ENCODE measurements at places on chromosomes 7 and 10. TPM values are rescaled to one million over a fixed set of nuclear protein-coding genes. Genes with fewer than 3 reads are reported as not detected.

SPDYE2 gene
- not detected for total RNA-seq

MYL7 gene
- total RNA-seq = not detected

ZNF789 gene
- 21.5 TPM for total RNA-seq

TNPO3 gene
- 67.3 TPM for total RNA-seq

GNAI1 gene
- total RNA-seq = 3.6 TPM

DNA sequence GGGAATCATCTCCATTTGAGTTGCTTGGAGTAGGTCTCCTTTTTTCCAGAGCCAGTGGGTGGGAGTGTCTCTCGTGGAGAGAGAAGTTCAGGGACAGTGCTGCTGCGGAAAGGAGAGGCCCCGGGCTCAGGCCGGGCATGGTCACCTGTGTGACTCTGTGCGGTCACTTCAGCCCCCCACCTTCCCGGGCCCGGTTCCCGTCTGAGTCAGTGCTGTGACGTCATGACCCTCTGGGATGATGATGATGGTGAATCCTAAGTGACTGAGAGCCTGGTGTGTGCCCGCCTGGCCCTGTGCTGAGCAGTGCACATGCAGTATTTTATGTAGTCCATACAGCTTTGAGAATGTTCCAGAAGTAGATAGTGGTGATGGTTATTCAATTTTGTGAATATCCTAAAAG, 32.6 kb upstream of the AP5Z1 start:
- DNase-seq = no peak

DNA sequence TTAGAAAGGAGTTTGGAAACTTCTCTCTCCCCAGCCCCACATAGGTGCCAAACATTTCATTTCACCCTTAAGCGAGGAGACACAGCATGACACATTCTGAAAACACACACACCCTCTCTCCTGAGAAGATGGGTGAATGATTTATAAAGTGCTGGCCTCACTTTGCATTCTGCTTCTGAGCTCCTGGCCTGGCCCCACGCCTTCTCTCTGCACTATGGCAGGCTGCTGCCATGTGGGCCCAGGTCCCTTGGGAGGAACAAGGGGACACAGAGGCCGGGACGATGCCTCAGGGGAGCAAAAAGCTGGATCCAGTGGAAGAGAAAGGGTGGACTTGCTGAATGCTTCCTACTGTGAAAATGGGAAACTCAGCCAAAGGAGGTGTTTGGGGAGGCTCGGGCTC, 56.0 kb downstream of the CPXM2 start:
- no peak for DNase-seq

GRCh38 chr7:46123-46829, 146.1 kb upstream of the FAM20C start:
- DNase-seq = no peak

- DNase-seq = no peak
Observed at GRCh38 chr10:58440484-58440883, 55.3 kb downstream of the TFAM start.

DNA sequence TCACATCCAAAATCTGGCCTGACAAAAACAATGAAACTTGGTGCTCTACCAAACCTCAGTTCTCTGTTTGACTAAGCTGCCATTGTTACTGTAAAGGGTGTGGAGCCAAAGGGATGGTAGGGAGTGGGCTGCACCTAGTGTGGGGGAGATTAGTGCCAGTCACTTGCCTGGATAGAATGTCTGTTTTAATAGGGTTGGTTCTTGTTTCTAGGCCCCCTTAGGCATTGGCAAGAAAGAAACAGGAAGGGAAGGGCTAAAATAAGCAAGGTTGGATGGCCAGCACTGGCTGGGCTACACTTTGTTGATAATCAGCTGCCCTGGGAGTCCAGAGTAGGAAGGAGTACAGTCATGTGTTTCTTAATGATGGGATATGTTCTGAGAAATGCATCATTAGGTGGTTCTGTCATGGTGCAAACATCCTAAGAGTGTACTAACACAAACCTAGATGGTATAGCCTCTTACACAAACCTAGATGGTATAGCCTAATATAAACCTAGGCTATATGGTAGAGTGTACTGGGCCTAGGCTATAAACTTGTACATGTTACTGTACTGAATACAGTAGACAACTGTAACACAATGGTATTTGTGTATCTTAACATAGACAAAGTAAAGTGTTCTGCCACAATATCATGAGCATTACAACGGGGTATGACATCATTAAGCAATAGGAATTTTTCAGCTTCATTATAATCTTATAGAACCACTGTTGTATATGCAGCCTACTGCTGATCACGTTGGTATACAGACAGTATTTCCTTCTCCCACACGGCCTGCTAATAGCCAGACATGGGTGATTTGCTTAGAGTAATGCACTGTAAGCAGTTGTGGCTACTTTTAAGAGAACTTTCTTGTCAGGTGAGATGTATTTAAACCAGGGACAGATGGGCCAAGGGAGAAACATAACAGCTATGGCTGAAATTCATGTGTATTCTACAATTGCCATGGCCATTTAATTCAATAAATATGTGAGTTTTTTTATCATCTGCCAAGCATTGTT, 15.4 kb downstream of the BBIP1 start:
- no peak for DNase-seq

DNA sequence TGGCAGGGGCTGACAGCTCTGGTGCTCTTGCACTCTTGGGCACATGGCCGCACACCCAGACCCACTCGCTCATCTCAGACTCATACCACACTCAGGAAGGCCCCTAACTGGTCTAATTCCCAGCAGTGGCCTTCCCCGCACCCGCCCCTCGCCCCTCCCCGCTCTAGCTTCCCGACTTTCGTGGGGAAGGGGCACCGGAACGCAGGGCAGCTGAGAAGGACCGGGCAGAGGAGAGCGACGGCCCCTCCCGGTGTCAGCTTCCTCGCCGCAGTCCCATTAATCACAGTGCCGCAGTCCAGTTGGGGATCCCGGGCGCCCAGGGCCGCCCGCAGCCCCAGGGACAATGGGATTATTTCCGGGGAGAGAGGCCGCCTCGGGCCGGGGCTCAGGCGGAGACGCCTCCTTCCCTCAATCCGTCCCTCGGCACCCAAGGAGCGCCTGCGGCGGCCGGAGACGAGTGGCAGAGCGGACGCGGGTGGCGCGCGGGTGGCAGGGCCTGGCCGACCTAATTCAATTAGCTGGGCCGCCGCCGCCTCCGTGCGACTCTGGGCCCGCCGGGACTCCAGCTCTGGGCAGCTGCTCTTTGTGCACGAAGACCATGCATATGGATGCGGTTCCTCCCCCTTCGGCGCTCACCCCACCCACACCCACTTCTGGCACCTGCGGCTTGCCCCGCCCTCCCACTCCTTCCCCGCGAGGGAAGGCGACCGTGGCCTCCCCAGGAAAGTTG, 7.8 kb upstream of the TLX1 start:
- DNase-seq = no peak

DNA sequence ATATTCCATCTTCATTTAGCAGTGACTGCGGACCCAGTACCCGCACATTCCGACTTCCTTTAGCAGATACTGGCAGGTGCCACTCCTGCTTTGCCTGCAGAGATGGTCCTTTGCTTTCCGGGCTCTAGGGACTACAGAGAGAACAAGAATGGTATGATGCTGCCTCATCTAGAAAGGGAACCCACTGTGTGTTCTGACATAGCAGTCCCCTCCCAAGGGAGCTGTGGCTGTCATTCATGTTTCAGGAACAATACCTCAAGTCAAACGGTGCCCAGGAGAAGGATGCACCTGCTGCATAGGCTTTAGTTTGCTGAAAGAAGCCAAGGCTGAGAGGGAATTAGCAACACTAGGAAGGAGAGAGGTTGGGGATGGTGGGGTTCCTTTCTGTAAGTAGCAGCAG, 15.9 kb upstream of the TMEM72 start:
- no peak for DNase-seq

GRCh38 chr7:107130487-107131220, 38.1 kb upstream of the HBP1 start:
- DNase-seq = no peak

DNA sequence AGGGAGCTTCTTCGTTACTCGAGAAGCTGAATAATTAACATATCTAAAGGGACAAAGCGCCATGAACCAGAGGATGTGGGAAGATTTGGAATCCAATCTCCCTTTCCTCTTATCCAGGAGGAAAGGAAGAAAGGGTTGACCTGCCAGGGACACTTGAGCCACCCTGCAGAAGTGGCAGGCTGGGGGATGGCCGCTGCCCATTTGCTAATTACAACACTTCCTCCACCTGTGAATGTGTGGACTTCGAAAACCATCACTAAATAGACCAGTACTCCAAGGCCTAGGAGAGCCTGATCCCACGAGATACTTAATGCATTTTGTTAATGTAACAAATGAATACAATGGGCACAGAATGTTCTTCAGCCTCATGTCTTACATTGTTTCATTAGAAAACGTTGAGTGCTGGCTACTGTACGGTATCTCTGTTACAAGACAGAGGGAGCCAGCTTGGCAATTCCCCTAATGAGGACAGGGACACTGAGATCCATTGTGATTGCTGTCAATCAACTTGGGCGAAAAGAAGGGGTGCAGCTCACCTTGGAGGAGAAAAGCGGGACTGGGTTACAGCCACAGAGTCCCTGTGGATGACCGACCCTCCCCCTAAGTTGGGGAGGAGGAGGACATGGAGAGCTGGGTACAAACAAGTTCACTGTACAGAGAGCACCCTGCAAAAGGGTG, 59.4 kb downstream of the AOC1 start:
- DNase-seq = no peak

GRCh38 chr7:45888185-45888992, at the start of gene IGFBP1:
TSS of gene IGFBP1 (plus strand) at chr7:45888488. CDS start at chr7:45888653, 165 bp downstream.
- peak; percentile 7 for DNase-seq

- no peak for DNase-seq
Observed at GRCh38 chr10:68870545-68871104, 30.5 kb upstream of the DDX50 start.

- DNase-seq = no peak
Observed at GRCh38 chr10:120689777-120690529, 161.2 kb upstream of the WDR11 start.

- no peak for DNase-seq
Observed at GRCh38 chr7:4820967-4821471, 40.8 kb downstream of the PAPOLB start.

DNA sequence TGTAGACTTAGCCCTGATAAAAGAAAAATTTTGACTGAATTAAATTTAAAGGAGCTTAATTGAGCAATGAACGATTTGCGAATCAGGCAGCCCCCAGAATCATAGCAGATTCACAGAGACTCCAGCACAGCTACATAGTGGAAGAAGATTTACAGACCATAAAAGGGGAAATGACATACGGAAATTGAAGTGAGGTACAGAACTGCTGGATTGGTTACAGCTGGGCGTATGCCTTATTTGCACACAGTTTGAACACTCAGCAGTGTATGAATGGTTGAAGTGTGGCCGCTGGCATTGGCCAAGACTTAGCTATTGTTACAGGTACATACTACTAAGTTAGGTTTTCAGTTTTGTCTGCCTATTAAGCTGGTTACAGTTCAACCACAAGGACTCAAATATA, 433.5 kb upstream of the CELF2 start:
- no peak for DNase-seq
